ENCODE measurements at places on chromosomes 12 and 14.

GRCh38 chr12:9064815-9065606 lies 50.7 kb downstream of the A2M start:
- no peak for DNase-seq

DNA sequence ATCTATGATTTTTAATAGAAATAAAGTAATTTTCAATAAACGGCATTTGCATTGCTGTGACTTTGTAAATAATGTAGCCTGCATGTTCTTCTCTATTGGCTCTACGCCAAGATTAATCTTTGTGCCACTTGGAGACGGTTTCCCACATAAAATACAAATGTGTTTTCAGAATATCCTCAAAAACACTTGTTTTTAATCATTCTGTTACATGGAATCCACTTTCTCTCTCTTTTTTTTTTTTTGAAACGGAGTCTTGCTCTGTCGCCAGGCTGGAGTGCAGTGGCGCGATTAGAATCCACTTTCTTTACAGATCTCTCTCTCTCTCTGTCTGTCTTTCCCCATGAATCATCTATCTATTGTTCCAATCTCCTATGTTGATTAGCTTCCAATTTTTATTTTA lies 22.8 kb upstream of the SSPN start:
- no peak for DNase-seq

- no peak for DNase-seq
These were observed 84.1 kb upstream of the SLC38A2 start for GRCh38 chr12:46456356-46457334.

DNA sequence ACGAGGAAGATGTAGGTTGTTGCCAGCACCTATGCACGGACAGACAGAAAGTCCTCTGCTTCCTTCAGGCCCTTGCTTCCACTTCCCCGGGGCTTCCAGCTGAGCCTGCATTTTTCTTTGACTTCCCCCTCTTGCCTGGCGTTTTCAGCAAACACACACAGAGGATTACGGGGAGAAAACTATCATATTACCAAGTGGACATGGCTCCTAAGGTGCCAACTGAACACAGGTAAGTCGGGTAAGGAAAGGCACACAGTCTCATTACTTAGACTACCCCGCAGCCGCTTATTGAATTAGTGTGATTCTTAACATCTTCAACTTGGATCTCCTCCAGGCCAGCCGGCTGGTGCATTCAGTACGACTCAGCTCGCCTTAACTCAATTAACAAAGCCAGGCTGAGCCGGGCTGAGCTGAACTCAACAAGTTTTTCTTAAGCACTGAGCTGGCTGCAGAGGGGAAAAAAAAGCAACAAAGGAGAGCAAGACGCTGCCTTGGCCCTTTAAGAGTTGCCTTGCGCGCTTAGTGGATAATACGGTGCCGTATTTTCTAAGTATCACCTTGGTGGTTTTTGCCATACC lies 19.2 kb upstream of the MAP1LC3B2 start:
- DNase-seq = no peak

GRCh38 chr12:40044396-40044795 lies 61.5 kb downstream of the SLC2A13 start:
- no peak for DNase-seq

- DNase-seq = no peak
These were observed 872 bp downstream of the VSX2 start for GRCh38 chr14:74239848-74240793.

DNA sequence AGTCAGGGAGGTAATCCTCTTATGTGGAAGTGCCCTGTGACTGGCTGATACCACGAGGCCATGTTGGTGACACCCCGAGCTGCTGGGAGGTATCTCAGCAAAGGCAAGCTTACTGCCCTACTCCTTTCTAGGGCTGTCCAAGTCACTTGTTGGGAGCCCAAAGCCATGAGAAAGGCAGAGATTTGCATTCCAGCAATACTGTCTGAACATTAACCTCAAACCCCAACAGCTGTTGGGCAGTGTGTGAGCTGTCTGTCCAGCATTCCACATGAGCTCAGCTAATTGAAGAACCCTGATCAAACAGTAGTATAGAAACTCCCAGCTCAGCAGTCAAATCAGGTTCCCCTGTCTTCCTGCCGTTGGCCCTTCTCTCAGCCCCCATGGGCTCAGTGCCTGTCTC lies 9.2 kb downstream of the ABHD4 start:
- DNase-seq = no peak

DNA sequence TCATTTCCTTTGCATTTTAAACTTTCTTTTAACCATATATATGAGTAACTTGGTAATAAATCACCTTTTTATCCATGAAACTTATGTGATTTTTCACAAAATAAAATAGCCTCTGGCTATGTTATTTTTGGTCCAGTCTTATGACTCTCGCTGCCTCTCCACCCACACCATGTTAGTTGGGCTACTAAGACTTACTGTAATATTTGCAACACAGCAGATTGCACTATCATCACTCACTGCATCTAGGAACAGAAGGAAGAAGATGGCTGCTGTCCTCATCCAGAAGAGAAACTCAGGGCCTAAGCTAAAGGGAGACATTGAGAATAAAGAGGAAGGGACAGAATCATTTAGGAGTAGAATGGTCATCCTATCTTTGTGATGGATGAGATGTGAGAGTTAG lies 12.6 kb upstream of the B4GALNT3 start:
- DNase-seq = no peak

GRCh38 chr12:8951744-8952143 lies 2.3 kb upstream of the M6PR start:
- DNase-seq = no peak

DNA sequence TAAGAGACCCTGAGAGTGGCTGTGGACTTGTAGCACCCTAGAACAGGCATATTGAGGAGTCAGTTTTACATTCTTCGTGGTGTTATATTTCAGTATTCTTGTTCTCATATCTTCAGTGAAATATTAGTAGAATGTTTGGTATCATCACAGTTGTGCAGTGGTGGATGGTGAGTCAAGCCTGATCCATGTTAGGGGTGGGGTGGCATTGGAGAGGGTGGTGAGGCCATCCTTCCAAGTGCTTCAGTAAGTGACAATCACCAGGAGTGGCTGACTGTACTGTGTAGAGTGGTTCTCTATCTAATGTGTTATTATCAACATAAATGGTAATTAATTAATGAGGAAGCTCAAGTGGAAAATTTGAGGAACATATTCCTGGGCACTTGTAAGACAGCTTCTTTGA lies 197.7 kb upstream of the SLC16A7 start:
- DNase-seq = no peak

DNA sequence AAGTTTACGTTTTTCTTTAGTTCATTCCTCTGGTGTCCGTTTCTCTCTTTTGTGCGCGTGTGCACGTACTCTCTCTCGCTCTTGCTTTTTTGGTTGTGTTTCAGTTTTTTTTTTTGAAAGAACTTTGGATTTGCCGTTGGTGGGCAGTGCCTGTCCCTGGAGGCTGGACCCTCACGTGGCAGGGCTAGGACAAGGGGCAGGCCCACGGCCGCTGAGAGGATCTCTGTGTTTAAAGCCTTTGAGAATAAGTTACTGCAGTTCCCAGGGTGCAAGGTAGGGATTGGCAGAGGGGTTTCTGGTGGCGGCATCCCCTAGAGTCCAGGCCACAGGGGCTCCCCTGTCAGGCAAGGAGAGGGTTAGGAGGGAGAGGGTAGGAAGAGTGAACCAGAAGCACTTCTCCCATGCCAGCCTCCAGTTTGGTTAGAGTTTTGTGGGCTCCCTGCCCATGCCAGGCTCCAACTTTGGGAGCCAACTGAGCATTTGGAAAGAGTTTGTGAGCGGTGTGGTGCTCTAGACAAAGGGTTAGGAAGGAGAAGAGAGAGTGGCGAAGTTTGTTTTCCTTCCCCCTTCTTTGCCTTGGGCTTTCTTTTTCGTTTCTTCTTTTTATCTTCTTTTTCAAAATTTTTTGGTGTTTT lies 30.5 kb downstream of the ZFHX2 start:
- no peak for DNase-seq

- no peak for DNase-seq
These were observed 82.6 kb downstream of the TAOK3 start for GRCh38 chr12:118290130-118290529.

GRCh38 chr14:64298773-64299172 lies 4.6 kb upstream of the ESR2 start:
- no peak for DNase-seq

GRCh38 chr12:124939079-124939420 lies 24.6 kb upstream of the UBC start:
- no peak for DNase-seq

DNA sequence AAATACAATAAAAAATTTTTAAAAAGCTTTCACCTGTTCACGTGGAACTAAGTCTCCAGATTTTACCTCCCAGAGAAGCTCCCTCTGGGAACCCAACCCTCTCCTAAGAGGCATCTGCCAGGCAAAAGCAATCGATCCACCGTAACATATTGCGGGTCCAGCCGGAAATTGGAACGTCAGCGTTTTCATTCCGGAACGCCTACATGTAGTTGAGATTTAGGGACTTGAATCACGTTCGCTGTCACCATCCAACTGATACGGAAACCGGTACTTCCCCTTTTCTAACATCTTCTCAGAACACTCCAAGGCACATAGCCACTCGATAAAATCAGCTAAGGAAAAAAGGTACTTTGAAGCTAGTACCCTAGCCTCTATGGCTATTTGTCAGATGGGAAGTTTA lies 70.3 kb downstream of the COX16 start:
- DNase-seq = no peak

GRCh38 chr14:99300190-99300589 lies 28.2 kb upstream of the BCL11B start:
- no peak for DNase-seq

- no peak for DNase-seq
These were observed 156.2 kb downstream of the TMEM132C start for GRCh38 chr12:128423205-128423604.

- no peak for DNase-seq
These were observed 32.7 kb upstream of the DLK1 start for GRCh38 chr14:100693877-100694578.

- DNase-seq = no peak
These were observed 43.5 kb downstream of the COX16 start for GRCh38 chr14:70315942-70316341.

GRCh38 chr12:103680591-103681141 lies 93.6 kb downstream of the STAB2 start:
- no peak for DNase-seq

DNA sequence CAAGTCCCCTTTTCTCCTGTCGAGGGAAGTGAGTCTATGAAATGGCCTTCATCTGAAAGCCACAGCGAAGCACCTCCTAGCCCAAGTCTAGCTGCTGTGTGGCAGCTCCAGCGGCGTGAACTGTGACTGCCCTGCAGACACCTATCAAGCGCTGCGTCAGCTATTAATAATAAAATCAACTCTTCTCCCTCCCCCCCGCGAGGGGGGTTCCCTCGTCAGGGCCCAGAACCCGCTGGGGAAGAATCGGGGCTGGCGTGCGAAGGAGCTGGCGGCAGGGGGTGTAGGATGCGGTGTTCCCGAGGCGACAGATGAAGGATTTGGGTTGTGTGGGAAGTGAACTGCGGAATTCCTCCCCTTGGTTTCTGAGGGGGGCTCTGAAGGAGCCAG lies 662 bp upstream of the ATP2A2 start:
- no peak for DNase-seq

- DNase-seq = no peak
These were observed at the start of gene CPM for GRCh38 chr12:68932961-68933893. TSS of gene CPM (minus strand) at chr12:68933171. CDS start at chr12:68932837, 334 bp downstream.

- DNase-seq = no peak
These were observed 87.3 kb upstream of the E2F7 start for GRCh38 chr12:77152623-77153193.

DNA sequence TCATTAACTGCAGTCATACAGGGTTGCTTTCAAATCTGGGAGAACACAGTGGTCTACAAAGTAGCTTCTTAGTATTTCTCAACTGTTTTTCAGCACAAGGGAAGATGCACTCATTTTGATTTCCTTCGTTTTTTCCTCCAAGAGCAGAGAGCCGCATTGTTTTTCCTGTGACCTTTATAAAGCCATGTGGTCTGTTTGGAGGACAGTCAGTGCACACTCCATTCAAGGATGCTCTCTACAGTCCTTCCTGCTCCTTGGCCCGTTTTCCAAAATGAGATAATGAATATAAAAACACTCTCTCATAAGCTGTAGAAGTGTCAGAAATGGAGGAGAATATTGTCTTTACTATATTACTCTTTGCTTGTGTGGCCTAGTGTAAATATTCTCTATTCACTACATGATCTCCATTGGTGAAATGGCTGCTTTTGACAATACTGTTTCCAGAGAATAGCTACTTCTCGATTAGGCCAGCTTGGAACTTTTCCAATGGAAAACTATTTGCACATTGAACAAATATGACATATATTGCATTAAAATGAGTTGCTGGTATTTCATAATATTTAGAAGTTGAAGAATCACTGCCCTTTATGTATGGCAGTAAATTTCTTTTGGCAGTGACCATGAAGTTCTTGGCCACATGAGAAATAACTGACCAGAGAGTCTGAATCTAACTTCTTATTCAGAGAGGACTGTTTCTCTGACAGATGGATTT lies 393.1 kb upstream of the RGS6 start:
- DNase-seq = no peak

DNA sequence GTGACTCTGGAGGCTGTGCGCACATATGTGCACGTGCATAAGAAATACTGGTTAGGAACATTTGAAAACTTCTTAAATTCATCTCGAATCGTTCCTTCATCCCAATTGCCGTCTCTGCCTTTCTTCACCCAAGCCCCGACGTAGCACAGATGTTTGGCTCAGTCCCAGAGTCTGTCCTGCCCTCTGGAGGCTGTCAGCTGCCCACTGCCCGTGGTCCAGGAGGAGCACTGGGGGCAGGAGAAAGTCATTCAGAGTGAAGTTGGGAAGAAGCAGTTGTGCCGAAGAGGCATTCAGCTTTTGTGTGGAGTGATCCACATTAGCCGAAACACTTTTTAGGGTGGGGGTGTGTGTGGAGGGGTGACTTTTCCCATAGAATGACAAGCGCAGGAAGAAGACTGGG lies 124.9 kb downstream of the TSPAN9 start:
- DNase-seq = no peak

DNA sequence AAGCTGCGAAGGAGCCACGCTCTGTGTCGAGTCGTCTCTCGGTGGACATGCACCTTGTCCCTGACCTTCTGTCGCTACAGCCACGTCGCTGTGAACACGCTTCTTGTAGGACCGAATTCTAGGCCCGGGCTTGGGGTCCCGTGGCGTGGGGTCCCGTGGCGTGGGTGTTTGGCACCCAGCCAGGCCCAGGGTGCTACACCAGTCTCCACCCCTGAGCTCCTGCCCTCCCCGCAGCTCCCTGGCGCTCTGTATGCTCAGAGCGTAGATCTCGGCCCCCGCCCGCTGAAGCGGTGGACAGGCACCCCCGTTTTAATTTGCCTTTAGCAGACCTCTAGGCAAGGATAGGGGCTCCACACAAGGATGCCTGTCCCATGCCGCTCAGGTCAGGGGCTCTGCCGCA lies 16.5 kb downstream of the MMP17 start:
- no peak for DNase-seq

Measured in NCI-H1436 treated with DMSO at 0.1 percent for 48 hours (cell line).